Calu3 (cell line): ENCODE measurements at places on chromosomes 5 and 9. TPM values are rescaled to one million over a fixed set of nuclear protein-coding genes. Genes with fewer than 3 reads are reported as not detected.

Gene PCDHGB3
- 1.2 and 1.6 TPM in 2 replicates for total RNA-seq

Gene FBN2
- 0.22 and 0.31 TPM in 2 replicates for total RNA-seq

Gene TAF11L6
- not detected in 2 replicates for total RNA-seq

GRCh38 chr5:160259341-160259740 is 30.0 kb downstream of the FABP6 start:
- no peak for DNase-seq

- DNase-seq = no peak
Observed at GRCh38 chr5:16049761-16050160, 129.8 kb downstream of the MARCHF11 start.

DNA sequence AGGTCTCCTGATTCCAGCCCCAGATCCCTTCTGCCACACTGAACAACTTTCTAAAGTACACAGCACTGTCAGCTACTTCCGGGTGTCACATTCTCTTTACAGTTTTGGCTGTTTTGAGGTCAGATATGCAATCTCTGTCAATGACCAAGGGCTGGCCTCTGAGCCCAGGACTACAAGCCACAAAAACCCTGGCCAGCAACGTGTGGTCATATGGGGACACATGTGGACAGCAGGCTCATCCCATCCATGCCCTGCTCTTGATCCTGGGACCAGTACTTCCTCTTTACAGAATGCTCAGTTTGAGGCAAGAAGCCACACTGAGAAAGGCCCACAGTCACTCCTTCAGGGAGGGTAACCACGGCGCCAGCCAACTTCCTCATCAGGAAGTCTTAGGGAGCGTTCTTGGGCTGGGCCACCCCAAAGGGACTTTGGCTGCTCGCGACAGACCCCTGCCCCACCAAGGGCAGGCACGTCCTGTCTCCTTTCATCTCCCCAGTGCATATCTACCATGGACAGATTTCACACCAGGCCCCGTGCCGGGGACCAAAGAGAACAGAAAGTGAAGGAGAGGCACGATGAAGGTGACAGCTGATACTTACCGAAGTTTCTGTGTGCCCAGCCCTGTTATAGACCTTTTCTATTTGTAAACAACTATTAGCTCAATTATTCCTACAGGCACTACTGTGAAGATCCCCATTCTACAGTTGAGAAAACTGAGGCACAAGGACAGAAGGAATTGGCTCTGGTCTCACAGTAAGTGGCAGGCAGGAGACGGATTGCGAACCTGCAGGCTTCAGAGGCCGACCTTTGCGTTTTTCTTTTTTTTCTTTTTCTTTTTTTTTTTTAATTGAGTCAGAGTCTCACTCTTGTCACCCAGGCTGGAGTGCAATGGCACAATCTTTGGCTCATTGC is 37.3 kb downstream of the STK10 start:
- DNase-seq = no peak

DNA sequence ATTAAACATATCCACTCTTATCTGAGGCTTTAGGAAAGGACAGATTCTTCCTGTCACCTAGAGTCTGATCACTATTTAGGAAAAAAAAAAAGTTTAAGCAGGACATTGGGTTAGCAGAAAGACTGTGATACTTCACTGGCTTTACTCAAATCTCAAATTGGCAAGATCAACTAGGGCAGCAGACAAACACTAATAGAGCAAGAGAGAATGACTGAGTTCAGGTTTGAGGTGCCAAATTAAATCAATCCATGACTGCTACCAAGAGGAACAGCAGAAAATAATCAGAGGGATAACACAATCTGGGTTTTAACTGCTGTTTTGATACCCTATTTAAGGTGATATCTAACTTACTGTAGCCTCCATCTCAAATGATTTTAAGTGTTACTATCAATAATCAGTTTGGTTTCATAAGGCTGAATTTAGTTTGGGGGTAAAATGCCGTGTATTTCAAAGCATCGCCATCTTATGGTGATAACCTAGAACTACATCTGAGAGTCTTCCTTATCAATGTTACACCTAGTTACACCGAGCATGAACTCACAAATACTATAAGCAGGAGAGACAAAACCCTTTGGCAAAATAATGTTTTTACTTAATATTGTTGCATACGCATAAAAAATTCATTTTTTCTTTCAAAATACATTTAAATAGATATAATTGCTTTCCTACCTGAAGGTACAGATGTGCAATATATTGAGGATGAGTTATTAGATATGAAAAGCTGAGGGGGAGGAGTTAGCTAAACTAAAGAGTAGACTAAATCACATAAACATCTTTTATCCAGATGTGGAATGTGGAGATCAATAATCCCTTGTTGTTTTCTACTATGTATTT is 286.4 kb upstream of the CDH12 start:
- no peak for DNase-seq

- DNase-seq = no peak
Observed at GRCh38 chr5:119022017-119022745, 33.8 kb upstream of the DTWD2 start.

- DNase-seq = peak; percentile 63
Observed at GRCh38 chr5:57221049-57221568, 47.2 kb downstream of the GPBP1 start.

DNA sequence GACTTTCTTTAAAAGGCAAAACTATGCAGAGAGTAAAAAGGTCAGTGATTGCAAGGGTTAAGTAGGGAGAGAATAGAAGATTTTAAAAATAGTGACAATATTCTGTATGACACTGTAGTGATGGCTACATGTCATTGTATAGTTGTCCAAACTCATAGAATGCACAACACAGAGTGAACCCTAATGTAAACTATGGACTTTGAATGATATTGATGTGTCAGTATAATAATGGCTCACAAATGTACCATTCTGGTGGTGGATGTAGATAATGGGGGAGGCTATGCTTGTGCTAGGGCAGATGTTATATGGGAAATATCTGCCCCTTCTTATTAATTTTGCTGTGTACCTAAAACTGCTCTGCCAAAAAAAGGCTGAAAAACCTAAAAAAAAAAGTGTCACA is 468.9 kb downstream of the KIF4B start:
- no peak for DNase-seq

GRCh38 chr9:3809724-3810123 is 283.9 kb upstream of the RFX3 start:
- peak; percentile 20 for DNase-seq

GRCh38 chr5:143682929-143683386 is 129.0 kb upstream of the HMHB1 start:
- no peak for DNase-seq

- no peak for DNase-seq
Observed at GRCh38 chr5:10789726-10790125, 28.7 kb upstream of the DAP start.

GRCh38 chr9:77817590-77818311 is 169.6 kb upstream of the GNA14 start:
- no peak for DNase-seq
